ENCODE measurements at places on chromosomes 3 and 15. TPM values are rescaled to one million over a fixed set of nuclear protein-coding genes. Genes with fewer than 3 reads are reported as not detected.

Gene A4GNT
- not detected for total RNA-seq

Gene TF
- total RNA-seq, result 0.08 TPM

Gene DNAH1
- 3.7 TPM for total RNA-seq

Gene GABRG3
- not detected for total RNA-seq

Gene CISH
- total RNA-seq, result 193 TPM

GRCh38 chr3:13282358-13282985 is 137.7 kb downstream of the NUP210 start:
- H3K4me3 ChIP-seq, result no peak overlapping the region
- no peak overlapping the region for H3K27ac ChIP-seq
- peaks cover 10% of the 10 kb centered on the region for H3K36me3 ChIP-seq
- peak; percentile 29 for DNase-seq

DNA sequence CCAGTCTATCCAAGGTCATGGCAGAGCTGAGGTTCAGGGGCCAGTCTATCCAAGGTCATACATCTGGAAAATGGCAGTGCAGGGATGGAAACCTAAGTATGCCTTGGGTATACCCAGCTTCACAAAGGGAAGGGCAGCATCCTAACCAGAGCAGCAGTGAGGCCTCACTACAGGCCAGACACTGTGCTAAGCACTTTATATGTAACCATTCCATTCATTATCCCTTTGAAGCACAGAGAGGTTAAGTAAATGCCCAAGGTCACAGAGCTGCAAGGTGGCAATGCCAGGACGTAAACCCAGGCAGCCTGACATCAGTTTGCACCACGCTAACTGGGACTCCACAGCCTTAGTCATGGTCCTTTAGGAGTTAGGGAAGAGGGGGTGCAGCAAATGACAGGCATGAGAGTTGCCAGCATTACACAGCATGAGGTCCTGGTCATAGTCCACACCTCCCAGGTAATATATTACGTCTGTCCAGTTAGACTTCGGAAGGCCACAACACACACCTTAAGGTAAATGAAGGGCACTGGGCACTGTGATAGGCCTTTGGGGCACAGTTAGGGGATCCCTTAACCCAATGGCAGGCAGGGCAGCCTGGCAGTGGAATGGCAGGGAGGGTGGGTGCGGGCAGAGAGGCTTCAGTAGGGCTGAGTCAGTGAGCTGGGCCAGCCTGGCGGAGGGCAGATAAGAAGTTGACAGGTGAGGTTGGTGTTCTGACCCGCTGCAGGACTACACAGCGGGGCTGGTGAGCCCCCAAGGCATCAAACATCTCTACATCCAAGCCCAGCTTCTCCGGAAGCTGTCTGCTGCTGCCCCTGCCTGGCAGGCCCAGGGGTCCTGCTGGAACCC is 21.1 kb upstream of the CORO2B start:
- H3K27me3 ChIP-seq, result peaks cover 61% of the 10 kb centered on the region
- H3K36me3 ChIP-seq, result no peaks in the 10 kb centered on the region
- H3K4me1 ChIP-seq, result peaks cover 14% of the 10 kb centered on the region
- no peak overlapping the region for H3K27ac ChIP-seq
- no peak for DNase-seq

DNA sequence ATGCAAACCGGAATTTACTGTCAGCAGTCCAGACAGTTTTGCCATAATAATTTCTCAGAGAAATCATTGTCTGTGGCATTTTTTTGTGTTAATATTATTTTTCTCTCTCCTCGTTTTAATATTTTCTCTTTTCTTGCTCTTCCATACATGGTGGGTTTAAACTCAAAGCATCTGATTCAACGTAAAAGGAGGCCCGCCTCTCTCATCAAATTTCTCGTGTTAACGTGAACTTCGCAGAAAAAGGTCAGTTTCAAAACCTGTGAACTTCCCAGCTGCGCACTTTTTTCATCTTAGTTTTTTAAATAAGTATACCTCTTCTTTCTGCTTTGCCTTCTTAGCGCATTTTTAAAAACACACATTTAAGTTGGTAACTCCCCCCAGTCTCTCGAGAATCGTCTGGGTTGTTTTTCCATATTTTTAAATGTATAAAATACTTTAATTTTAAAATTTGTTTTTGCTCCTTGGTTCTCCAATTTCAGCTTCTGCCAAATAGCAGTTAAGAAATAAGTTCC is 9.1 kb downstream of the SHOX2 start:
- no peak for DNase-seq
- H3K27ac ChIP-seq, result no peak overlapping the region
- H3K4me1 ChIP-seq, result peaks cover 21% of the 10 kb centered on the region
- H3K27me3 ChIP-seq, result peaks cover 99% of the 10 kb centered on the region
- H3K36me3 ChIP-seq, result peaks cover 6% of the 10 kb centered on the region

DNA sequence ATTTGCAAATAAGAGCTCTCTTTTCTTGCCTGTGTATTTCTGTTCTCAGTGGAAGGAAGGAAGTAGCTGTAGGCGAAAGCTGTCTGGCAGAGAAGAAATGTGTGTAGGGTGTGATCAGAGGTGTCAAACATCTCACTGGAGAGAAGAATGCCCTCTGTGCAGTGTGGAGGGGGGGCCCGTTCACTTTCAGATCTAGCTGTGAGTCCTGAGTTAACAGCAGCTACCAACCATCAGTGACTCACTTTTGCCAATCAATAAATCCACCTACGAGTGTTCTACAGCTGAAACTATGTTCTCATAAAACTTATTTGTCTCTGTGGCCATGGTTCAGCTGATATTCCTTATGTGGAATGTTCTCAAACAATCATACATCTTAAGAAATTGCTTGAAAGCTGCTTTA is 103.7 kb downstream of the FRMD4B start:
- no peak overlapping the region for H3K4me3 ChIP-seq
- peak; percentile 69 for DNase-seq
- H3K4me1 ChIP-seq, result peaks cover 16% of the 10 kb centered on the region
- no peaks in the 10 kb centered on the region for H3K36me3 ChIP-seq

GRCh38 chr3:175274474-175275218 is 415.5 kb downstream of the NAALADL2 start:
- H3K4me3 ChIP-seq, result no peak overlapping the region
- no peaks in the 10 kb centered on the region for H3K4me1 ChIP-seq
- no peak overlapping the region for H3K27ac ChIP-seq

DNA sequence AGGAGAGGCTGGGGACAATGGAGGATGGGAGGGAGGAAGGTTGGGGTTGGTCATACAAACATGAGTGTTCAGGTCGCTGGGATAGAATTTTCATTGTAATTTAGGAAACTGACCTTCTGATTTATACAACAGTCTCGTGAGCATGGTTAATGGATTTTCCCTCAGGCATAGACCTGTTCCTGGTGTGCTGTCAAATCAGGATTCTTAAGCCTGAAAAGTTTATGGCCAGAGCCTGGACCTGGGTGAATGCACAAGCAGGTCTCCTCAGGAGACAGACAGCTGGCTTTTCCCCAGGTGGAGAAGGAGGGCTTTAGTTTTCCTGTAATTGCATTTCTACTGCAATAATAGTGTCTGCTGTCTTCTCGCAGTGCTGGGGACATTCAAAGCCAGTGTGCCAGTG is 338.0 kb downstream of the SHQ1 start:
- no peaks in the 10 kb centered on the region for H3K36me3 ChIP-seq
- no peak overlapping the region for H3K4me3 ChIP-seq
- H3K27me3 ChIP-seq, result peaks cover 4% of the 10 kb centered on the region
- no peaks in the 10 kb centered on the region for H3K4me1 ChIP-seq
- DNase-seq, result no peak

DNA sequence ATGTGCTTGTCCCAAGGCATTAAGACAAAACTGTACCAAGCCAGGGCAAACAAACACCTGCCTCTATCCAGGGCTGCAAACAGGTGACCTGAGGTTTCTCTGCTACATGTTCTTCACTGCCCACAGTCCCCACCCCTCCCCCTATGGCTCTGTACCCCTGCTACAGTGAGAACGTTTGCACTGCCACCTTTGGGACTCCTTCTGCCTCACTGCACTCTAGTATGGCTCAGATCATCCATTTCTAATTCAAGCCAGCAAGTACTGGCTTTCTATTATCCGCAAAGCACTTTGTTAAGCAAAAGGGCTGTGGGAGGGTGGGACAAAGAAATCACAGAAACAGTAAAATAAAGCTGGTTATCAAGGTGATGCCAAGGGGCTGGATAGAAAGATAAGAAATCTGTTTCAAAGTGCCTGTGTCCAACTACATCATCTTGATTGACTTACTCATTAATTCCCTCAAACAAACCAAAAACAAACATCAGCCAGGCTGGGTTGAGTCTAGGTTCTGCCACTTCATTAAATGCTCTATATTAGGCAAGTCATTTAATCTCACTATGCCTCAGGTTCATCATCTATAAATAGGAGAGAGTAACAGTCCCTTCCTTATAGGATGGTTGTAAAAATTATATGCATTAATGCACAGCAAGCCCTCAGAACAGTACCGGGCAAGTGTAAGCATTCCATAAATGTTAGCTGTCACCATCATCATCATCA is 95.3 kb downstream of the PDZRN3 start:
- no peak overlapping the region for H3K27ac ChIP-seq
- H3K4me3 ChIP-seq, result no peak overlapping the region
- no peaks in the 10 kb centered on the region for H3K36me3 ChIP-seq
- no peak for DNase-seq
- H3K27me3 ChIP-seq, result peaks cover 8% of the 10 kb centered on the region
- H3K4me1 ChIP-seq, result no peaks in the 10 kb centered on the region

- DNase-seq, result no peak
- H3K4me1 ChIP-seq, result peaks cover 20% of the 10 kb centered on the region
- peaks cover 12% of the 10 kb centered on the region for H3K36me3 ChIP-seq
- no peaks in the 10 kb centered on the region for H3K27me3 ChIP-seq
- peak overlapping the region; percentile 95 for H3K27ac ChIP-seq
Observed at GRCh38 chr3:189132839-189133238, 38.9 kb upstream of the TPRG1 start.

DNA sequence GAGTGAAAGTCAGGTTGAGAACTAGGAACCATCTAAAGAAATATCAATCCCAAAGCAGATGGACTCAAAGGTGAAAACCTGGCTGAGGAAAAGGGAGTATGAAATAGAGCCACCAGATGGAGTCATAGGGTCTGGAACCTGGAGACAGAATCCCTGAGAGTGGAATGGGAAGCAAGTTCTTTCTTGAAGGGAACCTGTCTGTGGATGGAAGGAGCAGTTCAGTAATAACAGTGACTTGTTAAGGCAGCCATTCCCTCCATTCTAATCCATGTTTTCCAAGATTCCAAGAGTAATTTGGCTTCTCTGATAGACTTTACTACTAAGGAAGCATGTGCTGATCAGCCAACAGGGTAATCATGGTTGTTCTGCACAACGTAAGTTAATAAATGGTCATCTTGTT is 22.5 kb upstream of the AQP9 start:
- no peaks in the 10 kb centered on the region for H3K4me1 ChIP-seq
- peaks cover 16% of the 10 kb centered on the region for H3K27me3 ChIP-seq

GRCh38 chr3:27311400-27311799 is 57.8 kb downstream of the NEK10 start:
- H3K4me3 ChIP-seq, result no peak overlapping the region
- no peaks in the 10 kb centered on the region for H3K4me1 ChIP-seq
- no peaks in the 10 kb centered on the region for H3K36me3 ChIP-seq
- H3K27me3 ChIP-seq, result peaks cover 3% of the 10 kb centered on the region
- H3K27ac ChIP-seq, result no peak overlapping the region

GRCh38 chr3:12170207-12170606 is 11.5 kb upstream of the TIMP4 start:
- H3K27ac ChIP-seq, result no peak overlapping the region
- no peaks in the 10 kb centered on the region for H3K4me1 ChIP-seq
- no peak overlapping the region for H3K4me3 ChIP-seq
- H3K27me3 ChIP-seq, result peaks cover 4% of the 10 kb centered on the region
- no peak for DNase-seq

GRCh38 chr15:44308415-44308814 is 19.9 kb downstream of the GOLM2 start:
- no peaks in the 10 kb centered on the region for H3K27me3 ChIP-seq
- DNase-seq, result peak; percentile 36
- H3K36me3 ChIP-seq, result peaks cover 25% of the 10 kb centered on the region
- H3K4me3 ChIP-seq, result peak overlapping the region; percentile 68
- H3K27ac ChIP-seq, result peak overlapping the region; percentile 97

GRCh38 chr3:192422321-192422996 is 304.9 kb downstream of the FGF12 start:
- no peaks in the 10 kb centered on the region for H3K4me1 ChIP-seq
- H3K27me3 ChIP-seq, result peaks cover 9% of the 10 kb centered on the region
- no peaks in the 10 kb centered on the region for H3K36me3 ChIP-seq
- no peak for DNase-seq
- H3K27ac ChIP-seq, result no peak overlapping the region
- H3K4me3 ChIP-seq, result no peak overlapping the region

GRCh38 chr3:158781191-158781590 is 20.7 kb upstream of the MFSD1 start:
- H3K36me3 ChIP-seq, result no peaks in the 10 kb centered on the region
- H3K4me3 ChIP-seq, result no peak overlapping the region
- H3K4me1 ChIP-seq, result peaks cover 3% of the 10 kb centered on the region
- no peaks in the 10 kb centered on the region for H3K27me3 ChIP-seq
- no peak for DNase-seq
- no peak overlapping the region for H3K27ac ChIP-seq

GRCh38 chr15:75694241-75695182 is 18.1 kb downstream of the CSPG4 start:
- H3K27ac ChIP-seq, result no peak overlapping the region
- H3K36me3 ChIP-seq, result no peaks in the 10 kb centered on the region
- peaks cover 7% of the 10 kb centered on the region for H3K27me3 ChIP-seq
- DNase-seq, result peak; percentile 21
- peaks cover 14% of the 10 kb centered on the region for H3K4me1 ChIP-seq

DNA sequence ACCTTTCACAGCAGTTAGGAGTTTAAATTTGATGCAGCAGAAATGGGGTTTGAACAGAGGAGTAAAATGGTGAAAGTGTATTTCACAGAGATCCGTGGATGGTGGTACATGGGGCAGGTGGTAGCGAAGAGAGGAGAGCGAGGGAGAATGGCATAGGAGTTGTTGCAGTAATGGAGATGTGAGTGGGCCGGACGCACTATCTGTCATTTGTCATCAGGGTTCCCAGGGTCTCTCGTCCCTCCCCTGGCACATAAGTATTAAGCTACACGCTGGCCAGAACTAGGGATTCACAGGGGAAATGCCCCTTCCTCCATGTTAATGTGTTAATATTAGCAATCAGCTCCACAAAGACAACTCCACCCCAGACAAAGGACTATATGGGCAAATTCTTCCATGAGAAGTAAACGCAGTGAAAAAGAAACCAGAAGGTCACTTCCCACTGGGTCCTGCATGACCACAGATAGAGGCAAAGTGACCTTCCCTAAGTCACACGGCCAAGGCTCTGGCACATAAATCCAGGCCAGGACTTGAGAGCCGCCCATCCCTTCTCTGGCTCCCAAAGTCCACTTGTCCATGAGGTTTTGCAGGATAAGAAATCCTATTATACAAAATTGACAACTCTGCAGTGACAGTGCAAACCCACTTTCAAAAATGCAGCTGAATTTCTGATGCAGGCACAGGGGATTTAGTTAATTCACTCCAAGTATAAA is 42.5 kb downstream of the ANXA2 start:
- H3K27ac ChIP-seq, result no peak overlapping the region
- DNase-seq, result no peak
- H3K4me1 ChIP-seq, result no peaks in the 10 kb centered on the region
- H3K4me3 ChIP-seq, result no peak overlapping the region
